ENCODE measurements at places on chromosomes 2 and 18. TPM values are rescaled to one million over a fixed set of nuclear protein-coding genes. Genes with fewer than 3 reads are reported as not detected.

The ITGB1BP1 gene
- 63.8 TPM for total RNA-seq

DNA sequence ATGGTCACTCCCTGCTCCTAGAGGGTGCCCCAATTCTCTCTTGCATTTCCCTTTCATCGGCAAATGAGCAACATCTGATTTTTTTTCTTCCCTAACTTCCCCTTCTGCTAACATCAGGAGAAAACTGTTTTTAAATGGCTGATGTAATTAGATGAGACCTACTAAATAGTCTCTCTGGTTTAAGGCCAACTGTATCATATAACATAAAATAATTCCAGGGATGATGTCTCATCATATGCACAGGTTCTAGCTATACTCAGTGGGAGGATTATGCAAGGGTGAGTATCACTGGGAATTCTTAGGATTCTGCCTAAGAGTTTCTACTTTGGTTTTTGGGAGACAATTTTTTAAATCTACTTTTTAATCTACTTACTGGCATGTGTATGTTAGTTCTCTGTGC lies 193.4 kb downstream of the PARD3B start:
- no peaks in the 10 kb centered on the region for H3K27me3 ChIP-seq
- H3K36me3 ChIP-seq, result no peaks in the 10 kb centered on the region
- H3K4me1 ChIP-seq, result no peaks in the 10 kb centered on the region
- H3K27ac ChIP-seq, result no peak overlapping the region

GRCh38 chr2:68052717-68053422 lies 9.9 kb downstream of the C1D start:
- H3K36me3 ChIP-seq, result no peaks in the 10 kb centered on the region
- H3K4me1 ChIP-seq, result peaks cover 8% of the 10 kb centered on the region
- H3K27me3 ChIP-seq, result no peaks in the 10 kb centered on the region
- no peak overlapping the region for H3K27ac ChIP-seq
- no peak overlapping the region for H3K4me3 ChIP-seq
- DNase-seq, result no peak

GRCh38 chr2:33242845-33243244 lies 233.6 kb upstream of the RASGRP3 start:
- no peak overlapping the region for H3K4me3 ChIP-seq
- H3K36me3 ChIP-seq, result no peaks in the 10 kb centered on the region
- H3K27ac ChIP-seq, result no peak overlapping the region

DNA sequence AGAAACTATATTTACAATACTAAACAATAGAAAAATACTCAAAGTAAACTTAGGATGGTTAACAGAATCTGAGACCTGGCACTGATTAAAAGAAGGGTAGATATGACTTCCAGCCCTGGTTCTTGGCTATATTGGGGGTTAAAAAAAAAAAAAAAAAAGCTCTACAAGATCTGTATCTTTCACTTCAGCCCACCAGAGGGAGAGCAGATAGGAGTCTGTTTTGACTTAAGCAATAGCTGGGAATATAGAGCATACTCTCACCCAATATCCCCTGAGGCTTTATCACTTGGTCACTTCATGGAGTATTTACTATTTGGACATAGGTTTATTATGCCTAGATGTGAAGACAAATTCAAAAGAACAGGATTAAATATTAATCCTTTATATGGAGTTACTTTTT lies 598.9 kb upstream of the LINC00305 start:
- DNase-seq, result no peak
- no peaks in the 10 kb centered on the region for H3K36me3 ChIP-seq
- no peak overlapping the region for H3K4me3 ChIP-seq
- H3K27ac ChIP-seq, result no peak overlapping the region

- H3K27ac ChIP-seq, result no peak overlapping the region
- no peaks in the 10 kb centered on the region for H3K36me3 ChIP-seq
Measured at GRCh38 chr2:74413001-74413698, 8.3 kb downstream of the C2orf81 start.

Measured in heart right ventricle (tissue), 16 donors.